ENCODE measurements at places on chromosomes 2 and 18.

DNA sequence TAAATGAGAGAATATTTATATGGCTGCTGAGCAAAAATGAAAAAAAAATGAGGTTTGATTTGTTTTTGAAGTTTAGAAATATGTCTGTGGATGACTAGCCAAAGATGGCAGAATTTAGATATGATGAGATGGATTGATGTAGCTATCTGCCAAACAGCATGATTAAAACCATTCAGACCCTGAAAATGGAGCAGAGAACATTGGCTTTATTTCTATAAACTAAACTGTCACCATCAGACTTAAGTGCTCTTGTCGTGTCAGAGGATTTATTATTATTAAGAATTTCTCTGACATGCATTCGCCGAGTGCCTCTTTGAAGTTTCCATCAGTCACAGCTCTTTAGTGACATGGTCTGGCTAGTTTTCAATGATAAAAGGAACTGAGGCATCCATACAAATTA is 151.7 kb downstream of the LRRTM4 start:
- no peak for DNase-seq

GRCh38 chr2:105455488-105456003 is 56.7 kb upstream of the FHL2 start:
- no peak for DNase-seq

- no peak for DNase-seq
Observed at GRCh38 chr2:195520671-195521155, 136.3 kb upstream of the SLC39A10 start.

DNA sequence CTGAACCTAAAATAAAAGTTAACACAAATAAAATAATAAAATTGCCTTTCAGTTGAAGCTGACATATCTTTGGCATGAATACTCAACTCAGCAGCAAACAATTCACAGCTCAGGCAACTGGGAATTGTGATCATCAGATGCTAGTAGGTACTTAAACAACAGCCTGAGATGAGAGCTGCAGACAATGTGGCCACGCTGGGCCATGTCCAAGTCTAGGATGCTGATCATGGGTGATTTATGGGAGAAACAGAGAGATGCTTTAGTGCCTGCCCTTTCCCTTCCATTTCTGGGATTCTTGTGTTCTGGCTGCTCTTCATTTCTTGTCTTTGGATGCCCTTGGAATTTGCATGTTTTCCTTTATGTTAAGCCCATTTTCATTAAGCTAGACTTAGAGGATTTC is 212.4 kb upstream of the CWC22 start:
- no peak for DNase-seq

DNA sequence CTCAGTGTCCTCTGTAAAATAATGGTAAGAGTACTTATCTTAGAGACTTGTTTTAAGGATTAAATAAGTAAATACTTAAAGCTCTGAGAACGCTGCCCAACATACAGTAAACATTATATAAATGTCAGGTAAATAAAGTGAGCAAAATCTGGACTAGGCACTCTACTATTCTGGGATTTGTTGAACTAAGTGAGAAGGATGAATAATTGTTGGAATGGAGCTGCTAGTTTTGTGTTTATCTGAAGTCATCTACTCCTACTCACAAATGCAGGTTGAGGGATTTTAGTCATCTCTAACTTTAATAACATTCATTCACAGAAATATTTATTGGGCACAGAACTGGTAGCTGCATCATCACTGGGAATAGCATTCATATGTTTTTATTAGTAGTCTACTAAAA is 103.4 kb downstream of the MEIS1 start:
- DNase-seq: no peak

GRCh38 chr18:45839414-45840395 is 14.2 kb downstream of the SIGLEC15 start:
- no peak for DNase-seq

DNA sequence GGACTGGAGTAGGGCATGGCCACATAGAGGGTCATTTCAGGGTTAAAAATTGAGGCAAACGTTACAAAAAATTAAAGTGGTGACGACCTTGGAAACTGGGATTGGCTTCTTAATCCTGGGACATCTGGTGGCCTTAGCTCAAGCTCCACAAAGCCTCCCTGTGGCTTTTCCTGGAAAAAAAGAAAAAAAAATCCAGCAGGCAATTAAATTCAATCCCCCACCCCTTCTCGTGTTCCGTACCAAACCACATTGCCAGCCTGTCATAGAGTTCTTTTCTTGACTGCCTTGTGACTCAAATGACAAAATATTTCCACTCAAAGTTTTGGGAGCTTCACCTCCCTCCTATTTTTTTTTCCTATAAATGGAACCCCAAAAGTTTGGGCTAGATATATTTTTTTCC is 195.6 kb downstream of the HRH4 start:
- DNase-seq: peak; percentile 52

GRCh38 chr2:29262681-29263260 is 147.6 kb downstream of the CLIP4 start:
- no peak for DNase-seq

DNA sequence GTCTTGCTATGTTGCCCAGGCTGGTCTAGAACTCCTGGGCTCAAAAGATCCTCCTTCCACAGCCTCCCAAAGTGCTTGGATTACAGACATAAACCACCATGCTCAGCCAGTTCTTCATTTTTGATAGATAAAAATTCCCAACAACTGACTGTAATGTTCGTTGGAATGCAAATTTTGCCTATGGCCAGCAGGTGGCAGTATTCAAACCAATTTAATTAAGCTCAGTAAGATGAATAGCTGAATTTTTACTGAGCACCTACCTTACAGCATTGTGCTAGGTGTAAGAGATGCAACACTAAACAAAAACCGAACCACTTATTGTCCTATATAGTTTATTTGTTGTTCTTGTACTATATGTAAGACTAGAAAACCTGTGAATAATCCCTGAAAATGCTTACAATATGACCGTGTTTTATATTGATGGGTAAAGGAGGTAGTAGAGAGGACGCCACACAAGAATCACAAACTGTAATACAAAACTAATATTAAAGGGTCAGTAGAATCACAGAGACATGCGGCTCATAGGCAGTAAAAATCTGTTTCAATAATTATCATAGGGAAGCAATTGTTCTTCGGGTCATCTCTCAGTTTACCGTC is 8.2 kb upstream of the TMEM182 start:
- peak; percentile 73 for DNase-seq

DNA sequence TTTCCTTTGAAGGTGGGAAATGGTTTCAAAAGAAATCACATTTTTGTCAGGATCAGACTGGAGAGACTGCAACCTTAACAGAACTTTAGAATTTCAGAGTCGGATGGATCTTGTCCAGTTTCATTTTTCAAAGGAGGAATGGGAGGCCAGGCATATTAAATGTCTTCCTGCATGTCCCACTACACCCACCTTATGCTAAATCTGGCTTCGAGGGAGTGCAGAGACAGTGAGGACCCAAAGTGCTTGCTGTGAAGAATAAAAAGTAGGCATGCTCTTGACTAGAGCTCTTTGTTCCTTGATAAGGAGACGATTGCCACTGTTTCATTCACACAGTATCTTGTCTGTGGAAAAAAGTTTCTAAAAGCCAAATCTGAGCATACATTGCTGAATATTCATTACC is 197.6 kb downstream of the SLC4A3 start:
- DNase-seq: no peak

DNA sequence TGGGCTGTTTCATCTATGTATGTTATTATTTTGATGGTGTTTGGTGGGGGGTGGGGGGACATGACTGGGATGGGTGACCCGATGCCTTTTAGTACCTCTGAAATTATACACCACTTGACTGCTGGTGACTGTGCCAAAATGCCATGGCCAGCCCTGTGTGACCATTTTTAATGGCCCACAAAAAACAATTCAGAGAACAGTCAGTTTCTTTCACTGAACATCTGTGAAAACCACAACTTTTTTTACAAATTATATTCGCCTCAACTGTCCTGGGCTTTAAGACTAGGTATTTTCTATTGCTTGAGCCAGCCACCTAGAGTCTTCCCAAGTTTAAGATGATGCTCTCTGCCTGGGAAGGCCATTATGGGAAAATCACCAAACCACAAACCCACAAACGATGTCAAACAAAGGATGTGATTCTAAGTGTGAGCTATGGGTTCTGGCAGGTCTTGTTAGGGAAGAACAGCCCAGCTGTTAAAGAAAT is 33.9 kb downstream of the FN1 start:
- DNase-seq: no peak

DNA sequence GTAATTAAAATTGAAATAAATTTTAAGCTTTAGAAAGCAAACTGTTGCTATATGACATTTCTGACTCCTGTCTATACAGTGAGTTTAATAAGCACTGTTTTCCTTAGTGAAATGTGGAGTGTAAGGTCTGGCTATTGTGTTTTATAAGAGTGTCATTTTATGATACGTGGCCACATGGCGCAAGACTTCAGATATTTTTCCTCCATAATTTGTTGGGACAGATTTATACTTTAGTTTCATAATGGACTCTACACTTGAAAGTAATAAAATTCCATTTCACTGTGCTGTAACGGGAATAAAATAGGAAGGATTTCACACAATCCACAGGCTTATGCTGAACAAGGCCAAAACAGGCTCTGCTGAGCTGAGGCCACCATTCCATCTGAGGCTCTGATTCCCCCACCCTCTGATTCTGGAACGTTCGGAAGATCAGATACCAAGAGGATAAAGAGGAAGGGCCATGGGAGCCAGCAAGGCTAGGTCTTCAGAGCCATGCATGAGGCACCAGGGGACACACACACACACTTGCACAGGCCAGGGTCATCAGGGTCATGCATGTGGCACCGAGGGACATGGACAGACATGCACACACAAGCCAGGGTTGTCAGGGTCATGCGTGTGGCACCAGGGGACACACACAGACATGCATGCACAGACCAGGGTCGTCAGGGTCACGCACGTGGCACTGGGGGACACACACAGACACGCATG is 35.6 kb downstream of the HDAC4 start:
- DNase-seq: no peak

GRCh38 chr2:150866431-150866830 is 379.0 kb upstream of the RND3 start:
- DNase-seq: no peak

DNA sequence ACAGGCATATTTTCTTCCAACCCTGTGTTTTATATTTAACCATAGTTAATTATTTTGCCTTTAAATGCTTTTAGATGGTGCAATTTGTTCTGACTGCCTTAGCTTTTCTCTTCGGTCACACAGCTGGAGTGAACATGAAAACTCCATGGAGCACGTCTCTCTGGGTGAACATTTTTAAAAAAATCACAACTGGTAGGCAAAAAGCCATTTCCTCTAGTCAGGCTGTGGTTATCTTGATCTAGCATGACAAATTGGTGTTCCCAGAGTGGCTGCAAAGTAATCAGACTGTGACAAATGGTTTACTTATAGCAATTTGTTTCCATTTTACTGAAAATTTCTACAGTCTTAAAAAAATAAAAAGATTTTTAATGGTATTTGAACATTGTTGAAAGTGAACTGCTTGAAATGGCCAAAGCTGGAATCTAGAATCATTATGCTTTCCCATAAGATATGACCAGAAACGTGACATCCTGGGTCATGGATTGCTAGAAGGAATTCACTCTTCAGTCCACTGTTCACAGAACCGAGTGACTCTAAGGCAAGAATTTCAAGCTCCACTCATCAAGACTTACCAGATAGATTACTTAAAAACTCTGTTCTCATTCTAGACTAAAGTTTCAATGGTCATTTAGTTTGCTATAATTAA is 703.6 kb downstream of the CPS1 start:
- DNase-seq: no peak

- DNase-seq: peak; percentile 59
Observed at GRCh38 chr2:47026748-47027534, 111.3 kb upstream of the MCFD2 start.

- DNase-seq: no peak
Observed at GRCh38 chr2:229164545-229165249, 106.4 kb downstream of the PID1 start.

DNA sequence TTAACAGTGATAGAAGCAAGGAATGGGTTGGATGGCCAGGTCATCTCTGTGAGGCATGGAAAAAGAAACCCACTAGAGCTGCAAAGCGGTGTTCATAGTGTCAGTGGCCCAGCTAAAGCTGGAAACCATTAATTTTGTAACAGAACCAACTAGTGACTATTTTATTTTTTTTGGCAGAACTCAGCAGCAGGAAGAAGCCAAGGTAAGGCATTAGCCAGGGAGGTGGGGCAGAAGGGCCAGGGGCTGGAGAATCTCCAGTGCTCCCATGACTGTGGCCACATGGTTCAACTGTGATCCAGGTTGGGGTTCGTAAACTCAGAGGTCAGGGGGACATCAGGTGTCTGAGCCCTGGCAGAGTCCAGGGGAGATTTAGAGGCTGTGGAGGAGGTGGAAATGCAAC is 25.9 kb upstream of the YES1 start:
- DNase-seq: no peak

- no peak for DNase-seq
Observed at GRCh38 chr2:20571644-20572215, 79.2 kb downstream of the HS1BP3 start.

GRCh38 chr2:36964496-36965058 is 1.8 kb downstream of the STRN start:
- no peak for DNase-seq

DNA sequence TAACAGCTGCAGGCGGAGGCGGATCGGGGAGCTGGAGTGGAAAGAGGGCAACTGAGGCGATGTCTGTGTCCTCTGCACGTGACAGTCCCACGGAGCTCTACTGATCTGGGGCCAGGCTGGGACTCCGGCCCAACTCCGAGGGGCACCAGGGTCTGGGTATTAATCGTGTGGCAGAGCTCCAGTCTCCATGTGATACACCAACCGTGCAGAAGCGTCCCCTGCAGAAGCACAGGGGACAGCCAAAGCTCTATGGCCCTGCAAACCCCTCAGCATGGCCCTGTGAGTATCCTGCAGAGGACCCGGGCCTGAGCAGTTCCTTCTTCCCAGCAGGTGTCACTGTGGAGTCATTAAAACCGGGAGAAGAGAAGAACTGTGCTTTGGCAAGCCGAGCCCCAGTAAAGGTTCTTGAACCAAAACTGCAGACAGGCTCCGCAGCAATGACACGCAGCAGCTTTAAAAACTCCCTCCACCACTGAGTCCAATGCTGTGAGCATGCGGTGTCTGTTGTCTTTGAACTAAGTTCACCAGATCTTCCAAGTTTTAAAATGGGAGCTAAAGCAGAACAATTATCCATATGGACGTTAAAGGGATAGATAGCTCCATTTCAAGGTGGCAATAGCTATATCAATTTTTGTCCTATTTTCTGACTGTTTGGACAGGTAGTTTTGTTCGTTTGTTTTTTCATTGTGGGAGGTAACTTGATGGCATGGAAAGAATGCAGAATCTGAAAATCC is 79.4 kb downstream of the TMEM182 start:
- DNase-seq: peak; percentile 69

DNA sequence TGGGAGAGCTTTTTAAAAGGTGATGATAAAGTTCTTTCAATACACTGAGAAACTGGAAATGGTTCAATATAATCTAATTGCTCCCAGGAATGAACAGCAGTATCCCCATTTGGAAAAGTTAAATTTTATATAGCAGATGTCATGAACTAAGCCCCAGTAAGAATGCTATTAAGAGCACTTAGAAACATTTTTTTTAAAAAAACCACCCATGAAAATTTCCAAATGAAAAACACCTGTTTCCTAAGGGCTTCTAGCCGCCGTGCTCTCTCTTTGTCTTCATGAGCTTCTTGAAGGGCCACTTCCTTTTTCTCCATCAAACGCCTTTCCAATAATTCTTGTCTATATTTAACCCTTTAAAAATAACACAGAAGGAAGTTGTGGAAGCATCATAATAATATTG is 77.0 kb downstream of the UPP2 start:
- no peak for DNase-seq

All from NCI-H1694 treated with DMSO at 0.1 percent for 48 hours (cell line).